ENCODE measurements at places on chromosomes 3 and 15.

DNA sequence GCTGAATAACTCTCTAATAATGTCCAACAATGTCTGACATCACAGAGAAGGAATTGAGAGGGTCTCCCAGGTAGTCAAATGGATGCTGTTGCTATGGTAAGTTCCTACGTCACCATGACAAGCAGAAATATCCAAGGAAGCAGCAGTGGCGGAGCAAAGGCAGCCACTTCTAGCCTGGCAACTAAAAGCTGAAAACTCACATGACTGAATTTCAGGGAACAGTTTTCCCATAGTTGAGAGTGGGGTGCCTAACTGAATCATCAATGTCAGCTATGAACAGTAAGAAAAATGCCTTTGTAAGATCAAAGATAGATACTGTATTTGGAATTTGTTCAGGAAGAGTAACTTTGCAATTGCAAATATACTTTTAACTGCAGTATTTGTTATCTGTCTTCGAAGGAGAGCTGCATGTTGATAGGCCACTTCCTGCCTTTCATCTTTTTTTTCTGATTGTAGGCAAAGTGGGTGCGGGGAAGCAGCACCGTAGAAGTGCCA lies 161.7 kb downstream of the BBX start:
- no peak for DNase-seq

GRCh38 chr3:58035524-58036255 lies 27.5 kb downstream of the FLNB start:
- no peak for DNase-seq

- no peak for DNase-seq
Observed at GRCh38 chr3:194118920-194119319, 17.0 kb upstream of the HES1 start.

GRCh38 chr3:39147711-39148434 lies 5.5 kb downstream of the CSRNP1 start:
- DNase-seq: no peak

DNA sequence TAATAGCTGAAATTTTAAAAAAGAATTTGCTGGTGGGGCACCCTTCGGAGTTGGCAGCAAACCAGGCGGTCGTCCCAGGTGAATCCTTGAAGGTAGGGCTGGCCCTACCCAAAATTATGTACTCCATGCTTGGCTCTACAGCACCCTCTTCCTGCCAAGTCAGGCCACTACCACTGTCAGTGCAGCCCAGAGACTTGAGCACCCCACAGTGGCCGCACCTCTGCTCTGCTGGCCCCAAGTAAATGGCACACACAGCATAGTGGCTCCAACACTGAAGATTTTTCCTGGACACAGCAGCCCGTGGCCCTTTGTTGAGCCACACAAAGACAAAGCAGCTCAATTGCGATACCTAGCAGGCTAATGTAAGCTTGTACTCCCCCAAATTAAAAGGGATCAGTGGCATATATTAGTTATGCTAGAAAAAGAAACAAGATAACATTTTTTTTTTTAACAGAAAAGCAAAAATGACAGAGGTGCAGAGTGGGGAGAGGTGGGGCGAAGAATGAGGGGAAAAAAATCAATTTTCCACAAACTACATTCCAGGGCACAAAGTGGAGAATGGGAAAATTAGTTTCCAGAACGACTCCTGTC lies 250.5 kb downstream of the UACA start:
- no peak for DNase-seq

DNA sequence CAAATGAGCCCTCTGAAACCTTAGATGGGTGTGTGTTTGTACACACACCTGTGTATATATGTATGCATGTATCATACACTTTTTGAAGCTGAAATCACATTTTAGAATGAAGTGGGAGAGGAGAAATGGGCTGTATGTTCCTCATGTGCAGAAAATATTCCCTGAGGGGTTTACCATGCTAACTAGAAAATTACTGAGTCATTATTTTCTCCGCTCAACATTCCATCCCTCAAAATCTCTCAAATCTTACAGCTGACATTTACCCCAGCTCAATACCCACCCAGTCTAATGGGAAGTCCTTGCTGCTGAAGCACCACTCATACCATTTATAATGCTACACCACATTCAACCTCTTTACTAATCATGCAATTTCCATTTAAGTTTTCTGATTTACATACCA lies 138.6 kb downstream of the P2RY1 start:
- DNase-seq: no peak

- DNase-seq: no peak
Observed at GRCh38 chr3:157515398-157515797, 12.2 kb upstream of the VEPH1 start.

DNA sequence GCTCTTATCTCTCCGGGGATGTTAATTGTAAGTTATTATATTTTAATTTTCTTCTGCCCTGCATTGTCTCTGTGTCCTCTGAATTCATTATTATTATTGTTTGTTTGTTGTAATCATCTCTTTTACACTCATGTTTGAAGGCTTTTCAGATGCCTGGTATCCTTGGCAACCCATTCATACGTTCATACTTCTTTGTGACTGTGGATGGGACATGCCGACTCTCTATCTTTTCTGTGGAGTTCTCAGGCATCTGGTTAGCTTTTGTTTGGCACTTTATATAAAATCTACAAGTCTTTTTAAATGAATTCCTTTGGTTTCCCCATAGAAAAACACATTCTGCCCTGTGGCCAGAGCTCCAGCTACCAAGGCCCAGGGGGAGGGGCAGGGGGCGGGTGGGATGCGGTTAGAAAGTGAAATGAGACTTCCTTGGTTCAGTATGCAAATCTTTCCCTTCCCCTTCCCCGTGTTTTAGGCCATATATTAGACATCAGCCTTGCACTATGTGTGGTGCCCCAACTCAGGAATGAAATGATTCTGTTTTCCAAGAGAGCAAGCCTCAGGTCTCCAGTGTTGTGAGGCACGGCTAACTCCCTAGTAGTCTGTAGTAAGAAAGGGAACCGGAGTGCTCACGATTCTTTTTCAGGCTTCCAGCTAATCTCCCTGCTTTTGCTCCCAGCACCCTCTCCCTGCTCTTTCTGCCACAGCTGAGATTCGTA lies 79.2 kb downstream of the SST start:
- no peak for DNase-seq

- no peak for DNase-seq
Observed at GRCh38 chr3:14789221-14789620, 29.5 kb upstream of the FGD5 start.

- no peak for DNase-seq
Observed at GRCh38 chr15:83487519-83487918, 40.4 kb downstream of the SH3GL3 start.

DNA sequence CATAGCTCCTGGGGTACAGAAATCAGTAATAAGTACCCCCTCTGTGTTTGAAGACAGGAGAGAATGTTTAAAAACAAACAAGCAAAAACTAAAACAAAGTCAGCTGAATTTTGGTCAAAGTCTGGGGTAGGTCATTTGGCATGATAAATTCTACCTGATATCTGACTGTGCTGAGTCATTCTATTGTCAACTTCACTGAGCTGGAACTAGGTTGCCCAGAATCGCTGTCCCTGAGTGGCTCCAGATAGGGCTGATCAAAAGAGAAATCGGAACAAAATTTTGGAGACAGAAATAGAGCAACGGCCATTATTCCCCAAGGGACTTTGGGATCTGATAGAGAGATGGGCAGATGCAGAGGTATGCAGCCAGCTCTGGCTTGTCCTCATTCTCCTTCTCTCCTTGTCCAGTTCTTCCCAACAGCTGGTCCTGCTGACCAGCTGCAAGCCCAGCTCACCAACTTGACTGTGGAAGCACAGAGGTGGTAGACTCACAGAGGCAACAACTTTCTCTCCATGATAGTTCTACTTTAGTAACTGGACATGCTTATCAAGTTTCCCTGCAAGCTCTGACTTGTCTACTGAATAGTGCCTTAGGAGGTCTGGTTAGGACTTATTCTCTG lies 57.3 kb upstream of the MYRIP start:
- DNase-seq: no peak

DNA sequence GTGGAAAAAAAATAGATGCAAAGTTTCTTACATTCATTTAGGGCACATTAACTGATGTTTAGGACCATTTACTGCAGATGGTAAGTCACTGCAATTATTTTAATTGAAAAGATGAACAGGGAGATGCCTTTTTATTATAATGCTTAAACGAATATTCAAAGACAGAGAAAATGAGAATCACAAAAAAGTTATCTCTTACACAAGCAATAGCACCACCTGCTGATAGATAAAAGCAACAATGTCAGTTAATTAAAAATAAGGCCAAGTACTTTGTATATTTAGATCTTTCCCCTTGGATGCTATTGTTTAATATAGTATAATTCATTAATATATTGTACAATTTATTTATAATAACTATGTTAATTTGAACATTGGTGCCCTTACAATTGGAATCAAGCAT lies 55.9 kb downstream of the IFT80 start:
- no peak for DNase-seq

DNA sequence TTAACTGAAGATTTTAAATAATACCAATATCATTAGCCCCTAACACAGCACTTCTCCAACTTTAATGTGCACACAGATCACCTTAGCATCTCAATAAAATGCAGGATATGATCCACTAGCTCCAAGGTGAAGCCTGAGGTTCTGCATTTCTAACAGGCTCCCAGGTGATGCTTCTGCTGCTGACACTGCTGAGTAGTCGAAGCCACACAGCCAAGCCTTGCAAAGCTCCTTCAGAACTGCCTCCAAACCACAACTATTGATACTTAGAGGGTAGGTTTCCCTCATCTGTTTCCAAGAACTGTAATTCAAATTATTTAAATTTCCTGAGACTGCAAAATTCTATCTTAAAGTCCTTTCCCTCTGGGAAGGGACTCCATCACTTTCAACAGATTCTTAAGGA lies 3.9 kb downstream of the RIOX2 start:
- no peak for DNase-seq

DNA sequence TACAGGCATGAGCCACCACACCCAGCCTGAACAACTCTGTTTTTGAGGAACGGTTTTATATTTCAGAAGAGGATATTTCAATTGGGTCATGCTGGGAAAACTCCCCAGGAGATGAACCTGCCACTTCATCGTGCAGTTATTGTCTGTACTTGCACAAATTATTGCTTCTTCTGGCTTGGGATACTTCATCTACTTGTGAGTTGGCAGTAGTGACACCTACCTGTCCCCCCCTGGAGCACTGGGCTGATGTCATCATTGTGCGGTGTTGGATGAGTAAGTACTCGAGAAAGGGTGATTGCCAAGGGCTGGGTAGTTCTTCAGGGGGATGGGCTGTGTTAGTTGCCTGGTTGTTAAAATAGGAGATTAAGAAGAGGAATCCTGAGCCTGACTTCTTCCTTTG lies 85.1 kb upstream of the SAMMSON start:
- no peak for DNase-seq

- no peak for DNase-seq
Observed at GRCh38 chr3:114454551-114455251, 160.9 kb downstream of the TIGIT start.

DNA sequence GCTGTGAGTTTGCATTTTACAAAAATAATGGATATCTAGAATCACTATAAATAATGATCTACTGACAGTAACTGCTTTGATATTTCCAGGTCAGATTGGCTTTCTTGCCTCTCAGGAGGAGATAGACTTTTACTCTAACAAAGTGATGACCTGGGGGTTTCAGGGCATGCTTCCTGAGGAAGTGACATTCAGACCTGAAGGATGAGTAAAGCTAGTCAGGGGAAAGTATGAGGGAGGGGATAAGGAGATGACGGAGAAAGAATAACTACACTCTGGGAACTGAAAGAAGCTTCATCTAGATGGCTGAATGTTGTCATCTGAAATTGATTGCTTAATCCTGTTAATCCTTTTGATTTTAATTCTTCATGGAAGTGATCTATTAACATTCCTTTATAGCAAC lies 32.2 kb downstream of the ARMC8 start:
- no peak for DNase-seq

DNA sequence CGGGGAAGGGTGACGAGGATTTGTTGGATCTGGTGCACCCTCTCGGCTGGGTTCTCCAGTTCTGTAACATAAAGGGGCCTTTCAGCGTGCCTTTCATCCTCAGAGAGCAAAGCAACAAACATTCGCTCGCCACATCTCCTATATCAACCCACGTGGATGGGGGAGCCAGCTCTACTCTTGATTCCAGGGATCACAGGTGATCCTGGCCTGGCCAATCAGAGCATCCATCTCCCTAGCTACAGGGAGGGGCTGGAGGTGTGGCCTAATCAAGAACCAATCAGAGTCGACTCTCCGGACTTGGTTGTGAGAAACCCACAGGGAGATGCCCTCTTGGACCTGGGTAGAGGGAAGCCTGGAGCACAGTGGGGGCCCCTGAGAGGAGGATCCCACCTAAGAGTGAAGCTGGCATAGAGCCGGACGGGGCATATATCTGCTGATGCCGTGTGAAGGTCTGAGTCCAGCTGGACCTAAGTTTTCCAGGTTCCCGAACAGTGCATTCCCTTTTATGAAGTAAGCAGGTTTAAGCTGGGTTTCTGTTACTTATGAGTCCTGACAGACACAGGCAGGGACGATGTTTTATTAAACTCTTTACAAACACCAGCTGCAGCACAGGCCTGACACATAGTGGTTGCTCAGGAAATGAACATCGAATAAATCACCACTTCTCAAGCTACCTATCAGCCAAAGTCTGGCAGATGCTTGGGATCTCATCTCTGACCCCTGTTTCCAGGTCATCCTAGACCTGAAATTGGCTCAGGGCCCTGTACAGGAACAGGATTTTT lies 50.7 kb upstream of the RAD18 start:
- no peak for DNase-seq

GRCh38 chr3:27081992-27082607 lies 287.1 kb downstream of the NEK10 start:
- no peak for DNase-seq

GRCh38 chr3:42836150-42837123 lies 27.2 kb downstream of the ACKR2 start:
- DNase-seq: no peak

All from thoracic aorta (tissue), 2 donors.